GM12878 (cell line): ENCODE measurements at places on chromosomes 5 and 9. TPM values are rescaled to one million over a fixed set of nuclear protein-coding genes. Genes with fewer than 3 reads are reported as not detected.
A peak's percentile ranks its signal among the peaks of the same experiment; 100 is the strongest.

The FAM219A gene
- polyA plus RNA-seq, result 0.67 and 0.82 TPM in 2 replicates

DNA sequence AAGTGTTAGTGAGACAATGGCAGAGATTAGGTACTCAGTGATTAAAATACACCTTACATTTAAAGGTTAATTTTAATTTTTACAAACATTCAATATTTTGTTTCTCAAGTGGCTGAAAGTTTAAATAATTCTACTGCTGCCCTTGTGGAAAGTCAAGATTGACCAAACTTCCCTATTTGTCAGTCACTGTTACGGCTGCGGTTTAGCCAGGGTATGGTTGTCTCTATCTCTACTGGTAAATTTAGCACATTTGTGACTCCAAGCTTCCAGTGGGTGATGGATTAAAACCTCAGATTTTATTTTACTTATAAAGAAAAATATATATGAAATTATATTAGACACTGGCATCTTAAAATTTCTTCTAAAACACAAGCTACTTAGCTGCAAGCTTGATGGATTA lies 368.4 kb downstream of the CDH18 start:
- no peak for DNase-seq

DNA sequence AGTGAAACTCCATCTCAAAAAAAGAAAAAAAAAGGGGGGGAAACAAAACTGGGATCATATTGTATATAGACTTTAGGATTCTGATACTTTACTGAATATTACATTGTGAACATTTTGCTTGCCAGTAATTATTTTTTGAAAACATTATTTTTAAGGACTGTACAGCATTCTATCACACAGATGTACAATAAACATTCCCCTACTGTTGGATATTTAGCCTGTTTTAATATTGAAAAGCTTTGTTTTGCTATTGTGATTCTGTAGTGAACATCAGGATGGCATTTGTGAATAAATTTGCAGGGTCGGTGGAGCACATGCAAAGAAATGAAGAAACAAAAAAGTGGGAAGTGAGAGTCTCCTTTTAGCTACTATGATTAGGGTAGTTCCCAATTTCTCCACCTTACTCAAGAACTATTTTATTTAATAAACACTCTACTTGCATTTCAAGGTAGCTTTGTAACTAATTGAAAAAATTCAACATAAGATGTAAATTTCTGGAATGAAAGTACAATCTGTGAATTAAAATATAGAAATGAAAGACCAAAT lies 18.7 kb downstream of the RASGRF2 start:
- no peak for DNase-seq

GRCh38 chr9:6566409-6567139 lies 79.0 kb downstream of the GLDC start:
- no peak for DNase-seq

The CDKN2A gene
- 32.1 and 36.5 TPM in 2 replicates for polyA plus RNA-seq

GRCh38 chr9:1271367-1271766 lies 221.2 kb downstream of the DMRT2 start:
- no peak for DNase-seq

The SLC25A2 gene
- polyA plus RNA-seq, result not detected in 2 replicates

GRCh38 chr5:136020001-136020382 lies 8.8 kb upstream of the TGFBI start:
- DNase-seq, result no peak

The CATSPER3 gene
- 0.12 and 0.28 TPM in 2 replicates for polyA plus RNA-seq

GRCh38 chr5:126615286-126615685 lies 14.5 kb downstream of the PHAX start:
- DNase-seq, result peak; percentile 63

DNA sequence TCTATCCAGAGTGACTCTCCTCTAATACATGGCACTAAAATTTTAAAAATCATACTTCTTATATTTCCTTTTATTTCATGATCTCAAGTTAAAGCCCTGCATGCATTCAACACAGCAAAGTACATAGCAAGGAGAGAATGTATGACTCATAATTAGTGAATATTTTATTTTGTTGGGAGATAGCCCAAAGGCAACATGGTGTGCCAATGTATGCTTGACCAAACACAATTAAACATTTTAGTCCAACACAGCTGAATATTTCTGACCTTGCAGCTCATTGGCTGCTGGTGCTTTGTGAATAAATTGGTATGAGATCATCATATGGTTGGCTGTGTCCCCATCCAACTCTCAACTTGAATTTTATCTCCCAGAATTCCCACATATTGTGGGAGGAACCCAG lies 103.5 kb downstream of the NPR3 start:
- DNase-seq, result no peak

DNA sequence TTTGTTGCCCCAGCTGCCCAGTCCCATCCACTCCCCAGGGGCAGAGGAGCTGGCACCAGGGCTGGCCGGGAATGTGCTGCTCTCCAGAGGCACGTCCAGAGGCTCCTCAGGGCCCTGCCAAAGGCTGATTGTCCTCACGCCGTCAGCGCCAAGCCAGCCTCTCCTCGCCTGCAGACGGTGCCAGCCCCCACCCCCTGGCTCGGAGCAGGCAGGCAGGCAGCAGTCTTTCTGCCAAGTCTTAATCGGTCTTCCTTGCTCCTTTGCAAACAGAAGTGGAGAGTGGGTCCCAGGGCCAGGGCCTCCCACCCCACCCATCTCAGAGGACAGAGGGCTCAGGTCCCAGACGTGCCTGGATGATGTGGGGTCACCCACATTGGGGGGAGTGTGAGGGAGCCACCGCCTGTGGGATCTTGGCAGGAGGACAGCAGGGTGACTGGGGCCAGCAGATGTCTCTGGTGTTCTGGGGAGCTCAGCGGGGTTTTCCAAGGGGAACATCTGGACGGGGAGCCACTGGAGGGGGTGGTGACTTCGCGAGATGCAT lies 36.3 kb downstream of the FAM163B start:
- DNase-seq, result no peak

The RGS7BP gene
- polyA plus RNA-seq, result not detected in 2 replicates

- peak; percentile 31 for DNase-seq
Measured at GRCh38 chr9:109463924-109464625, 34.0 kb downstream of the PTPN3 start.

DNA sequence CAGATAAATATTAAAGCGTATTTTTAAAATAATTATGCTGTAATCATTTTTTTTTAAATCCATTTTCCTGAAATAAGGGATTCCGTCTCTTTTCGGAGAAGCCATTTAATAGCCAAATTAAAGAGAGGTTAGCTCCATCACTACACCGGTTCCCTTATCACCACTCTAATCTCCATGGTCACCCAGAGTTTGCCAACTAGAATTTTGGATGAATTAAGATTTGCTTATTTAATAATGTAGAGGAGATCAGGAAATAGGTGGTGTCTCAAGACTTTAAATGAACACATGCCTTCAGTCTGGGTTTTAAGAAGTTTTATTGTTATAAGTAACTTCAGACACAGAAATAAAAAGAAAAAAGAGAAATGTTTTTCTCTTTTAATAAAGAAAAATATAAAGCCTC lies 151.7 kb downstream of the TTC39B start:
- DNase-seq, result no peak

GRCh38 chr5:89181546-89181945 lies 298.6 kb upstream of the MEF2C start:
- no peak for DNase-seq

The FAM221B gene
- 0.12 TPM in 1 of 2 replicates, not detected in the other for polyA plus RNA-seq

- DNase-seq, result no peak
Measured at GRCh38 chr5:32298059-32298415, 14.7 kb downstream of the MTMR12 start.

DNA sequence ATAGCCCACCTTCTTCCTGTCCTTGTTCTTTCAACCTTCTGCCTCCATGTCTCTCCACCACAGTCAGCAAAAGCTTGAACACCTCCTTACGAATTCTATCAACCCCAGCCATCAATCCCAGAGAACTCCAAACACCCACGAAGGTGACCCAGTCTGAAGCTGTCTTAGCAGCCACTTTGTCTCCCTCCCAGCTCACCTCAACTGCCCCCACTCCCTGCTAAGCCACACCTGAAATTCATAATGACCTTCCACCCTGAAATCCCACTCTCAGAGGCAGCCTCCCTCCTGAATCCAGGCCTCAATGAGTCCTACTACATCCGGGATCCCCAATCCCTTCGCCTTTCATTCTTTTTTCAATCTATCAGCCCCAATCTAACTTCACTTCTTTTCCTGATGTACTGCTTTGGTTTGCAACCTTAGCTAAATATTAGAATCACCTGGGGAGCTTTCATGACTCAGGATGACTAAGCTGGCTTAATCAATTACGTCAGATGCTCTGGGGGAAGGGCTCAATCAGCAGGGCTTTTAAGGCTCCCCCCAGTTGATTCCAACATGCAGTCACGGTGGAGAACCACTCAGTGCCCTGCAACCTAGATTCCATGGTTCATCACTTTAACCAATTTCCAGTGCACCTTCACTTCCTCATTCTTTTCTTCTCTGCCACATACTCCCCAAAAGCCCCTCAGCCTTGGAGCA lies 32.2 kb downstream of the BHMT start:
- DNase-seq, result no peak
